ENCODE measurements at places on chromosomes 5 and 9.
A peak's percentile ranks its signal among the peaks of the same experiment; 100 is the strongest.

DNA sequence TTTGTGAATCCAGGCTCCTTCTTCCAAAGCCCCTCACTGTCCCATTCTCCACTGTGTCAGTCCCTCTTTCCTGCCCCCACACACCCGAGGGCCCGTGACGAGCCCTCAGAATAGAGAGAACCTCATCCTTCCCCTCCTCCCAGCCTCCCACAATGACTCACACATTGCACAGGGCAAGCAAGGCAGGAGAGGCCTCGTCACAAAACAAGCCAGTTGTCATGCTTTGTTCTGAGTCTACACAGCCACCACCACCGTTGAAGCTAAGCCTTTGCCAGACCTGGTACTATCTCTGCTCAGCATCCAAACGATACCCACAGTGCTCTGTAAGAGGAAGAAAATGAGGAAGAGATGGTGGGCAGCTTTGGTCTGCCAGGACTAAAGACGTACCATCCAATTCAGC is 142.2 kb upstream of the ZNF366 start:
- DNase-seq, result no peak

GRCh38 chr5:79999722-80000121 is 8.7 kb upstream of the MTX3 start:
- DNase-seq, result no peak

- DNase-seq, result no peak
Observed at GRCh38 chr9:136110082-136111061, 8.3 kb downstream of the TMEM250 start.

GRCh38 chr5:134371834-134372340 is 518 bp downstream of the UBE2B start:
- no peak for DNase-seq

DNA sequence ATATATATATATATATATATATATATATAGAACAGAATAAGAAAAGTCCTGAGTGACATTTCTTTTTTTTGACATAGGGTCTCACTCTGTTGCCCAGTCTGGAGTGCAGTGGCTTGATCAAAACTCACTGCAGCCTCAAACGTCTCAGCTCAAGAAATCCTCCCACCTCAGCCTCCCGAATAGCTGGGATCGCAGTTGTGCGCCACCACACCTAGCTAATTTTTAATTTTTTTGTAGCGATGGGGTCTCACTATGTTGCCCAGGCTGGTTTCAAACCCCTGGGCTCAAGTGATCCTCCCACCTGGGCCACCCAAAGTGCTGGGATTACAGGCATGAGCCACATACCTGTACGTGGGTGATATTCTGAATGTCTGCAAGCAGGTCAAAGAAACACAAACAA is 48.3 kb downstream of the SPRY4 start:
- DNase-seq, result no peak

GRCh38 chr5:11385901-11386293 is 518.3 kb downstream of the CTNND2 start:
- DNase-seq, result no peak

GRCh38 chr9:94511134-94511954 is 43.5 kb upstream of the PCAT7 start:
- DNase-seq, result no peak

- no peak for DNase-seq
Observed at GRCh38 chr5:164224772-164225171, 719.4 kb downstream of the MAT2B start.

DNA sequence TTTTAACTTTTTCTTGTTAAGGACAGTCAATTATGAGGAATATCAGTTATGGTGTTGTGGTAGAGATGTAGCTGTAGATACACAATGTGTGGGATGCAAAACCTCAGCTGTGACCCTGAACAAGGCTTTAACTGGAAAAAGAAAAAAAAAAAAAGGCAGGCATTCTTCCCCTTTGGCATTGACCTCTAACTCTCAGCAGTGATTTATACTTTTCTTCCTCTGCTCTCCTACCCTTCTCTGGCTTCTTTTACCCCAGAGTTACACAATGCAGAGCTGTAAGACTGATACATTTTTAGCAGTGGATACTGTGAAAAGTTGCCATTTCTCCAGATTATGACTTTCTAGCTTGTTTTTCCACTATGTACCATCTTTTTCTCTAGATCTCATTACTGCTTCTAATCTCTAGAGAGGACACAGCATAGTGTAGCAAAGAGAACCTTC is 2.0 kb downstream of the CTNNAL1 start:
- DNase-seq, result no peak

GRCh38 chr5:83048277-83048676 is 28.9 kb downstream of the TMEM167A start:
- DNase-seq, result no peak

GRCh38 chr9:110928599-110928998 is 109.7 kb downstream of the LPAR1 start:
- no peak for DNase-seq

DNA sequence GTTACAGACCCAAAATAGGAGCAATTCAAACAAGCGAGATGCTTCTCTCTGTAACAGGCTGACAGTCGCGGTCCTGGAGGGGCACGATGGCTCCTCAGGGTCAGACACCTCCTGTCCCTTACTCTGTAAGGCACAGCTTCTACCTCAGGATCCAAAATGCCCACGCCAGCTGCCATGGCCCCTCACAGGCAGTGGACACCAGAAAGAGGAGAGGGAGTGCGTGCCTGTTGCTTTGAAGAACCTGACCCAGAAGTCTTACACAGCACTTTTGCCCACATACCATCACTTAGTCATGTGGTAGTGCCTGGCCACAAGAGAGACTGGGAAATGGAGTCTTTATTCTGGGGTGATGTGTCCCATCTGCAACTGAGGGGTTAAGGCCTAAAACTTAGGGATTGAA is 11.6 kb upstream of the ABL1 start:
- DNase-seq, result no peak

GRCh38 chr5:9861666-9862256 is 231.6 kb upstream of the TAS2R1 start:
- no peak for DNase-seq

- DNase-seq, result no peak
Observed at GRCh38 chr5:135071311-135071710, 37.3 kb upstream of the PITX1 start.

DNA sequence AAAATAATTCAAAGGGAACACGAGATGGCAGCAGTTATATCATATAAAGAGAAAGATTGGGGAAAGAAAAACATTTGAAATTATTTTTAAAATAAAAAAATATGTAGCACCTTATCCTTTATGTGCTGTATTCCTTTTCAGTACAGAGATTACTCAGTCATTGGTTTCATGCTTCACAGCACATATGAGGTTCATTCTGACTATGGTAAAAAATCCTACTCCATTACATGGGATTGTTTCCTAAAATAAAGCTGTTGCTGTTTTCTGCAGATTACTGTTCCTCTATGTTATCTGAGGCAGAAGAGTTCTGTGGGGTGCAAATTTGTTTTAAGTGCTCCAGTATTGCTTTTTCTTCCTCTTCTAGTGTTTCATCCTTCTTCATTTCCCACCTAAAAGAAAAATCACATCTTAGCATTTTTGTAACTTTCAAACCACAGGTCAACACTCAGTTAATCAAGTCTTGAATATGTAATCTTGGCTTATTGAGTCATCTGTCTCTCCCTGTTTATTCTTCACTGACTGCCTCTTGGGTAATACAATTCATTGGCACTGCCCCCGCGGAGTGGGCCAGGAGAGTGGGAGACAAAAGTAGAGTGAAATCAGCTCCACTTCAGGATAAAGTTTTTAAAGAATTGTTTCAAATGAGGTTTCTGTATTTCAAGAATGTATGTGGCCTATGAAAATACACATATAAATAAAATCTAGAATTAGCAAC is 412.5 kb upstream of the POU5F2 start:
- DNase-seq, result no peak

GRCh38 chr5:61023131-61023530 is 78.1 kb downstream of the NDUFAF2 start:
- no peak for DNase-seq

- DNase-seq, result no peak
Observed at GRCh38 chr9:32989660-32990059, 11.8 kb downstream of the APTX start.

DNA sequence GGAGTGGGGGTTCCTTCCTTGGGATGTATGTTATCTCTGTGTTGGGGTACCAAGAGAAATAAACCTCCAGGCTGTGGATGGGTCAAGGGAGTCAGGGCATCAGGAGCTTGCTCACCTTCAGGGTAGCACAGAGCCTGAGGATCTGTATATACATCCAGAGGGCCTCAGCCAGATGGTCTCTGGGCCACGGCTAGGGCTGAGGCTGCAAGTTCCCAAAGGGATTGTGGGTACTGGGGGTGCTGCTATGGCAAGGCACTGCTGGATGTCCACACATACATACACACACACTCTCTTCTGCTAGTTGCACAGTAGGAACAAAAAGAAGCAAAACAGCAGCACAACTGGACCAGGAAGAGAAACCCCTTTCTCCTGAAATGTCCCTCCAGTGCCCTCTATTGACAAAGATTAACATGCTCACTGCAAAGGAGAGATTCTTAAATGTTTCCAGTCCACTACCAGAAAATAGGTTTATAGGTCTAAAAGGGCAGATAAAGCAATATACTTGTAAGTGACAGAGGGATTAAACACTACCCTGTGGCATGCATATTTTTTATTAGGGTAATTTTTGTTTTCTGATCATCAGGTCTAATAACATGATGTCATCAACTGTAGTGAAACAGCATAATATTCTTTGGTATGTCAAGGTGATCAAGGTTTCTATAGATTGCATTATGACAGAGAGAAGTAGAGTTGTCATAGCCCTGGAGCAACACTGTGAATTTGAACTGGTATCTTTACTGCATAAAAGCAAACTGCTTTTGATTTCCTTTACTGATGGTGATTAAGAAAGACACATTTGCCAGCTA is 56.3 kb upstream of the KCNN2 start:
- no peak for DNase-seq

DNA sequence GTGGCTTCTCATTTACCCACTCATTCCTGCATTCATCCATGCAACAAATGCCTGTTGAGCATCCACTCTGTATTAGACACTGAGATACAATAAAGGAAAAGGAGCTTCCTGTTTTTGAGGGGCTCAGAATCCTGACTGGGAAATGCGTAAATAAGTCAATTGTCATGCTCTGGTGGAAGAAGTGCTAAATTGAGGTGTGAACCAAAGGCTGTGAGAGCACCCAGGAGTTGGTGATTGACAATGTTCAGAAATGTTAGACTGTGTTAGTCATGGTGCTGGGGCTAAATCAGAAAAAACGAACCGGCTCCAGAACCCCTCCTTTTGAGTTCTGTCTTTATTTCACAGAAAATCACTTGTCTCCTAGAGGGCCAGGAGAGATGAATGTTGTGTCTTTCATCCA is 558.6 kb upstream of the SGCD start:
- no peak for DNase-seq

- DNase-seq, result no peak
Observed at GRCh38 chr9:135903786-135904520, 3.4 kb downstream of the CAMSAP1 start.

GRCh38 chr5:159902444-159903121 is 13.7 kb upstream of the ADRA1B start:
- DNase-seq, result no peak

DNA sequence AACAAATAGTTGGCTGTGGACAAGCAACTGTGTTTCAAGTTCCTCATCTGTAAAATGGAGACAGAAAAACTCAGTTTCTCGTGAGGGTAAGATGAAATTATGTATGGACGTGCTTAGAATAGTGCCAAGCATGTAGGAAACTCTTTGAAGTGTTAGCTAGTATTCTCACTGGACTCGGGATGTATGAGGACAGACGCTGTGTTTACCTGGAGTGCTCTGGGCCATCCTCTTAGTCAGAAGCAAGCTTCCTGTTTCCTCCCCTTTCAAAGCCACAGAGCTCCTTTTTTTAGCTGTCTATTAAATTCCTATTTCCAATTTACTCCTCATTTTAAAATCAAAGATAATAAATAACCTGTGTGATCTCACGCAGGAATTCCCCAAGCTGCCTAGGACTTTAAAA is 23.8 kb upstream of the IQGAP2 start:
- DNase-seq, result no peak

DNA sequence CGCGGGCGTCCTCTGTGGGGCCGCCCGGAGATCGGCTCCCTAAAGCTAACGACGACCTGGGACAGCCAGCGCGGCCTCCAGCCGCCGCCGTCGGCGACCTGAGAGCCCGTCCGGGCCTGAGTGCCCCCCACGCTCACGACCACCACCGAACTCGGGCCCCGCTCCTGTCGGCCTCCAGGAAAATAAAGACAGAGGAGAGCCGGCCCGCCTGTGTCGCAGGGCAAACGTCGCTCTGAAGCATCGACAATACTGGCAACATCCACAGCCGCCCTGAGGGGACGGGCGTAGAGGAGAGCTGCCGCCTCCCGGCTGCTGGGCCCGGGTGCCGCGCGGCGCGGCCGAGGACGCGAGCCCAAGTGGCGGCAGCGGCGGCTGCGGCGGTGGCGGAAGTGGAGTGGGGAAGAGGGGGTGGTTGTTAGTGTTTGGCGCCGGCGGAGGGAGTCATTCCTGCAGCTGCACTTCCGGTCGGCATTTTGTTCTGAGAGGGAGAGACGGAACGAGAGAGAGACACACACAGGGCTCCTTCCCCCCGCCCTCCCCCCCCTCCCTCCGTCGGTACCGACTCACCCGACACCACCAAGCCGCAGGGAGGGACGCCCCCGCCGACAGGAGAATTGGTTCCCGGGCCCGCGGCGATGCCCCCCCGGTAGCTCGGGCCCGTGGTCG is at the start of gene NIPBL:
TSS of gene NIPBL (plus strand) at position 471 of the 666 bp plus-strand sequence. CDS start 76,928 bp downstream, outside the sequence.
- DNase-seq, result peak; percentile 93

DNA sequence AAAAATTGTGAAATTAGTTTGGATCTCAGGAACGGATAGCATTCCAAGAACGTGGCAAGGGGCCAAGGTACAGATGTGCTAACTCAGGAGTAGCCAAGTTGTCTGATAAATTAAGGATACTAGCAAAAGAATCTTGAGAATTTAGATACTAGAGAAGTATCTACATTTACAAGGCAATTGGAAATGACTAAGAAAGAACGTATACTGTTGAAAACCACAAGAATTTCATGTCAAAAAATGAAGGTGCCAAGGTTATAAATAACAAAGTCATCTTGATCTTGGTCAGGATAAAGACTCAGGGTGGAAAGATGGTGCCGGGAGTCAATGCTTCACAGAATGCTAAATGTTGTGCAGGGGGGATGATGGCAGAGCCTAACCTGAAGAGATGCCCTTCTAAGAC is 19.2 kb downstream of the CAPSL start:
- DNase-seq, result no peak

- DNase-seq, result no peak
Observed at GRCh38 chr5:50898966-50899365, 232.5 kb downstream of the PARP8 start.

- peak; percentile 92 for DNase-seq
Observed at GRCh38 chr9:137044502-137045177, 1.3 kb downstream of the NPDC1 start.

- DNase-seq, result peak; percentile 91
Observed at GRCh38 chr5:174083056-174083827, 37.7 kb downstream of the NSG2 start.

DNA sequence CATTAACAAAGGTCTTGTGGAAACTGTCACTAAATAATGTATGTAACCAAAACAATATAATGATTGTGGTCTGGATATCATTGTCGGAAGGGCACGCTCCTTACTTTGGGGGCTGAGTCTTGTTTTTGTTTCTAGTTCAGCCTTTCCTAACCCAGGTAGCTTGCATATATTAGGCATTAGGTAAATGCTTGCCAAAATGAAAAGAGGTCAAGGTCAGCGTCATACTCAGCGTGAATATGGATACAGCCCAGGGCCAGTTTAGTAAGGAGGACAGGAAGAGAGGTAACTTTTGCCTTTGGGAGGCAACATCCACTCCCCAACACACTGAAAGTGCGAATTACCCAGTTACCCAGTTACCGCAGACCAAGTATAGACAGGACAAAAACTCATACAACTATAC is 171.4 kb downstream of the RAB3C start:
- no peak for DNase-seq
